GM12878 (cell line): ENCODE measurements at places on chromosomes 13 and 19.
A peak's percentile ranks its signal among the peaks of the same experiment; 100 is the strongest.

GRCh38 chr19:43353606-43354304 is at the start of gene CD177:
TSS of gene CD177 (plus strand) at chr19:43353686. CDS start at chr19:43353715, 29 bp downstream.
- DNase-seq: no peak

- DNase-seq: no peak
Observed at GRCh38 chr13:62122434-62122833, 706.8 kb upstream of the PCDH20 start.

DNA sequence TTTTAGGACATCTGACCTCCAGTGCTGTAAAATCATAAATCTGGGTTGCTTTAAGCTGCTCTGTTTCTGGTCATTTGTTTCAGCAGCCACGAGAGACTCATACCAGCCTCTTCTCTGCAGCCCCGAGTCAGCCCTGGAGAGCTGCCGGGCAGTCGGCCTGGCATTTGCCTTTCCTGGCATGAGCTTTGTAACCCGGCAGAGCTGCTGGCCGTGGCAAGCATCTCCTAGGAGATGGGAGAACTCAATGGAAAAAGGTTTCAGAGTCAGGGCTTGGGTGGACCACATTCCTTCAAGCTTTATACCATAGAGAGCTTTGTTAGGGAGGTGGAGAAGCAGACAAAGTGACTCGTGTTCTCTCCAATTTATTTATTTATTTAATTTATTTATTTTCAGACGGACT is 21.6 kb upstream of the CCL25 start:
- no peak for DNase-seq

GRCh38 chr19:12111176-12111575 is 29.0 kb downstream of the ZNF20 start:
- DNase-seq: no peak

DNA sequence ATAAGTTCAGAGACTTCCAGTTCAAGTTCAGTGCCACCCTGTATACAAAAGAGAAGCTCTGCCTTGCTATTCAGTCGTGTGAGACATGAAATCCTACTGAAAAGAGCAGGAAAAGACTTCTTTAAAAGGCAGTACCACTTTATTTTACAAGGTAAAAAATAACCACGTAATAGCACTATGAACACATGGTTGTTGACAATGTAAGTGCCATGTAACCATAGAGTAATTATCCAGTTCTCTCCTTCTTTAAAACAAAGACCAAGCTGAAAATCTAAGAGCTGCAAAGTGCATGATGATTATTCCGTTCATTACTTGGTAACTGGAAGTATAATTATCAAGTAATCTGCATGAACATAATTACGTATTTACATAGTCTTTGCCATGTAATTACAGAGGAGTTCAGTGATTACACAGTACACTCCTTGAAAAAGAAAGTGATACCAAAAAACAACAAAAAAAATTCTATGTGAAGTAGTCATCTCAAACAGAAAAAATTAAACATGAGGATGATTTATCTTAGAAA is 288.7 kb downstream of the EFNB2 start:
- no peak for DNase-seq

- DNase-seq: peak; percentile 9
Observed at GRCh38 chr13:71876648-71877255, 9.7 kb upstream of the DACH1 start.

GRCh38 chr19:19202707-19203011 is 555 bp downstream of the NR2C2AP start:
- no peak for DNase-seq

DNA sequence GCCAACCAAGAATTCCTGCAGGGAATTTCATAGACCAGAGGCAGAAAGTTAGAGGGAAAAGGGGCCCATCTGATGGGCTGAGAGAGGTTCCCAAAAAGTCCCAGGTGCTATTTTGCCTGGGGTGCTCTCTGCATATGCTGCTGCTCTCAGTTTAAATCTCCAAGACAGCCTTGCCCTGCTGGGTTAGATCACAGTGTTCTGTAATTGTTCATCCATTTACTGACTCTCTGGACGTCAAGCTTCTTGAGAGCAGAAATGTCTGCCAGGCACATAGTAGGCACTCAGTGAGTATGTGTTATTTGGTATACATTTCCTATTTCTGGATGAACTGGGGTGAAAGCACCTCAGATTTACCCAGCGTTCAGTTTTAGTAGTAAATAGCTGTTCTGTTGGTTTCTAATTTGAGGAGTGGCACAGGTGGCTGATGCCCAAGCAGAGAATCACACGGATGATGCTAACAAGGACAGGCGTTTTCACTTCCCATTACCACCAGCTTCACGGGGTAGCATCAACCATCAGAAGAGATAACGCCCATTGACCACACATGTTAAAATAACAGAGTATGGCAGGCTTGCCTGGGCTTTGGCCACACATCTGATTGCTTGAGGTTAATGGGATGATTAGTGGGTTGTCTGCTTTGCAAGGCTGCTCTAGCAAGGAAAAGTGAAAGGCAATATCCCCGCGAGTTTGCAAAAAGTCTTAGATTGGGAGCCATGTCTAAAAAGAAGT is 161.1 kb downstream of the SLC7A1 start:
- peak; percentile 23 for DNase-seq

DNA sequence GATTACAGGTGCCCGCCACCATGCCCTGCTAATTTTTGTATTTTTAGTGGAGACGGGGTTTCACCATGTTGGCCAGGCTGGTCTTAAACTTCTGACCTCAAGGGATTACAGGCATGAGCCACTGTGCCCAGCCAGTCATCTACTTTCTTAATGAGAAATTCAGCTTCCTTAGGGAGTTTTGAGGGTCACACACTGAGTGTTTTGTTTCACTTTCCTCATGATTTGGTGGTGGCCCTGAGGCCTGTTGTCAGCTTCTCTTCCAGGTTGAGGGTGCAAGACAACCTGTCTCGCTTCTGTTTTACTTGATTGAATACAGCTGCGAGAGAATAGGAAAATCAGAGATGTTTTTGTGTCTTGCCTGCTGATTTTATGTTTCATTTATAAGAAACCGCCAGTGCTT is 9.9 kb downstream of the FRY start:
- peak; percentile 49 for DNase-seq

- DNase-seq: no peak
Observed at GRCh38 chr13:106702505-106702904, 134.6 kb upstream of the ARGLU1 start.

- DNase-seq: no peak
Observed at GRCh38 chr13:47837906-47838305, 163.2 kb downstream of the SUCLA2 start.

DNA sequence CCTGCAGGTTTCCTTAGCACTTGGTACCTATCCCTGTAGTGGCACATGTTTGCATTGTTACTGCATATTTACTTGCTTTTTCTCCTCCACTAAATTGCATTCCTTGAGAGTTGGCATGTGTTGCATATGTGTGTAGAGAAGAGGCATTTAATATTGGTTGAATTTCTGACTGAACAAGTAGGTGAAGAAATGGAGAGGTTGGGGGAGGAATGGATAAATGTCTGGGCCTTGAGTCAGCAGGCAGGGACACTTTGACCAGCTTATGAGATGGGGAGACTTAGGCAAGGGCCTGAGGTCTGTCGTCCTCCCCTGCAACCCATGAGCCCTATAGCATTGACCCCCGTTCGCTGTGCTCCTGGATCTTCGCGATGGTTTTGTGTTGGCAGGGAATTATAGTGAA is 2.0 kb upstream of the GPR18 start:
- no peak for DNase-seq

DNA sequence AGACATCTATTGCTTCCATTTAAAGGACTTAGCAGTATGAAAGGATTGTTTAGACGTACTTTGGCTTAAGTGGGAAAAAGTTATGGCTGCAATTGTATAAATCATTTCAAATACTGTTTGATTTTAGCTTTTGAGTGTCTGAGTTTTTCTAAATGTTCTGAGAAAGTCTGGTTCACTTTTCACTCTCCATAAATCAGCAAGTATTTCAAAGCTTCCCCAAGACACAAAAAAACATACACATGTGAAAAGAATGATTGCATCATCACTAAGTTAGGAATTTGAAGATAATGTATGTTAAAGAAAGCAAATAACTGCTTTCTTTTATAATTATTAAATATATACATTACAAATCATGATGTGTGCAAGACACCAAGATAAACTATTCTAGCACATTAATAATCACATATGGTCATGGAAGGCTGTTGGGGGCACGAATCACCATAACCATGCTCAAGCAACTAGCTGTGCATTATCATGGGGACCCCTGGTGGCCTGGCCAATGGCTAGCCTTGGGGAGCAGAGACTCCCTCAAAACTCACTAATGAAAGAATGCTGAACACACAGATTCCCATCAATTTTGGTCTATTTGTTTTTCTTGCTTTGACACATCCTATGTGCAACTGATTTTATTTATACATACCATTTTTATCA is 111.1 kb downstream of the MIPEP start:
- no peak for DNase-seq

DNA sequence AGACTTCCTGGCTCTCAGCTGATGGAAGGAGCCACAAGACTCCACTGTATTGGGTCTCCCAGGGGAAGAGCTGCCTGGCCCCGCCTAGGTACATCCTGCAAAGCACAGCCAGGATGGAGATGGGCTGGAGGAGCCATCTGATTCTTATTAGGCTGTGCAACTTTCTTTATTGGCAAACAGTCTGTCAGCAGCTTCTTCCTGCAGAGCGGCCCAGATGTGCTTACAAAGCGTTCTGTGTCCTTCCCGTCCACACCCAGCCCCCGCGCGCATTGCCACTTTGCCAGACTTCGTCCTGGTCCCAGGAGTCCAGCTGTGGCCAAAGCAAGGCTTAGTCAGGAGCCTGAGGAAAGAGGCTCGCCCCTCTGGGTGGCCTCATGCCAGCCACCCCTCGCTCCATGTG is 409.3 kb downstream of the ZNF536 start:
- DNase-seq: no peak

- no peak for DNase-seq
Observed at GRCh38 chr13:59425211-59425741, 738.5 kb downstream of the DIAPH3 start.

GRCh38 chr19:39003188-39003587 is 27.6 kb upstream of the FBXO17 start:
- DNase-seq: no peak

DNA sequence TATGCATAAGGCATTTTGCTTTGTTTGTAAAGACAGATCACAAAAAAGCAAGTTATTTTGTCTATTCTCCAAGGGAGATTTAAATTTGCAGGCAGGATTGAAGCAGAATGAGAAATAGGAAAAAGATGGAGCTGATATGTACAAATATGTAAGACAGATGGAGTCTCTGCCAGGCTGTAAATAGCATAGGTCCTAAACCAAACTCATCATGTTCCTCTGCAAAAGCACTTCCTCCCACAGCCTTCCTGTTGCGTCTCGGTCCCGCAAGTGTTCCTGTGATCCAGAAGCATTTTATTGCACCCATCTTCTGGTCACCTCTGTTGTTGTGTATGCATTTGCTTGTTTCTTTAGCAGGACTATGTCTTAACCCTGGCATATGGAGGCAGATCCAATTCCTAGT is 95.7 kb upstream of the CLDN10 start:
- DNase-seq: no peak

DNA sequence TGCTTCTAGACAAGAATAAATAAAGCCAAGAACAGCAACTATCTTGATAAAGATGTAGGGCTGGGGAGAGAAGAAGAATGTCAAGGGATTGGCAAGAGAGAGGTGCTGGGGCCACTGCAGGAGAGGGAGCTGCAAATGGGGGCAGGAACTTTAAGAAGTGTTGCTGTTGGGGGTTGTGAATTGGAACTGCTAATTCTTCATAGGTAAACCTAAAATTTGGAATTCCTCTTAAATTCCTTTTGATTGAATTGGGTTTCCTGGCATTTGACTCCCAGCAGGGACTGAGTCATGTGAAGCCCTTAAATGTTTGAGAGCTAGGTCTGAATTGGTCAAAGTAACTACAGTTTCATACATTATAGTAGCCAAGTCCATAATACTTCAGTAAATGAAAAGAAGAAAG is 305.6 kb upstream of the TMTC4 start:
- DNase-seq: no peak

DNA sequence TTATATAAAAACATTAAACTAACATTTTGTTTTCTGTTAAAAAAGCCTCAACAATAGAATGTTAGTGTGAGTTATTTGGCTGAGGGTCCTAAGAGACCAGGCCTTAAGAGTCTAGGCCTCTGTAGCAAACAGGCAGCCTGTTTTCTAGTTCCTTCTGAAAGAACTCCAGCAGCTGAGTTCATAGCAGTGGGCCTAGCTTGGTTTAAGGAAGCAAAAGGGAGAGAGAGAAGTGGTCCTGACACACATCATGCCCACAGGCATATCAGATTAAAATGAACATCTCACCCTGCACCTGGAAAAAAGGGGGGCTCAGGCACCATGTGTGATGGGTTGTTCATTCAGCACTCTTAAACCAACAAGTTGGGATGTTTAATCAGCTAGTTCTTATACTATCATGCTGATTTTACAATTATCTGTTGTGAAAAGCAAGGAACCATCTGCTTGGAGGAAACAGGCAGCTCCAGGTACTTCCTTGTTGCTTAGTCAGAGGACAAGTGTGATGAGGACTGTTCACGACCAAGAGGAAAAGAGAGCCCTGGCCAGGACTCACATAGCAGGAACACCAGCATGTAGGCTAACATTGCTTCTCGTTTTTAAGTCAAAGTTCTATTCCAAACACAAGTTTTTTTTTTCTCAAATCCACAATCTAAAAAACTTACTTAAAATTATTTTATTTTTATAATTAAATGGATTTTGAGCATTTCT is 81.3 kb upstream of the FRY start:
- DNase-seq: no peak

GRCh38 chr19:49602806-49603205 is 11.8 kb downstream of the PRR12 start:
- DNase-seq: no peak

- DNase-seq: no peak
Observed at GRCh38 chr13:99290894-99291293, 16.3 kb downstream of the GPR183 start.

DNA sequence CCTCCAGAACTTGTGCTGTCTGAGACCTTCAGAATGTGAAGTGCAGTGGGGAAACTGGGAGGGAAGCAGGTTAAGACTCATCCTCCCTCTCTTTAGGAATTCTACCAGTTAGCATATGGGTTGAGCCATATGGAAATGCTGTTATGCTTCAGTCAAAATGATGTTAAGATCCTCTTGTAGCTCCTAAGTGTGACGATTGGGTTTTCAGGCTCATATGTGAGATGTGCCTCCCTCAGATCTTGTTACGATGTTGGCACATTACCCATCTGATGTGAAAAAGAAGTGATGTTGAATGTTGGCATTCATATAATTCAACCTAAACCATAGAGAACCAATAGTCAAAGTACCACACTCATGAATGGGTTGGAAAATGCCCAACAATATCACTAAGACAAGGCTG is 67.8 kb upstream of the IPO5 start:
- no peak for DNase-seq

DNA sequence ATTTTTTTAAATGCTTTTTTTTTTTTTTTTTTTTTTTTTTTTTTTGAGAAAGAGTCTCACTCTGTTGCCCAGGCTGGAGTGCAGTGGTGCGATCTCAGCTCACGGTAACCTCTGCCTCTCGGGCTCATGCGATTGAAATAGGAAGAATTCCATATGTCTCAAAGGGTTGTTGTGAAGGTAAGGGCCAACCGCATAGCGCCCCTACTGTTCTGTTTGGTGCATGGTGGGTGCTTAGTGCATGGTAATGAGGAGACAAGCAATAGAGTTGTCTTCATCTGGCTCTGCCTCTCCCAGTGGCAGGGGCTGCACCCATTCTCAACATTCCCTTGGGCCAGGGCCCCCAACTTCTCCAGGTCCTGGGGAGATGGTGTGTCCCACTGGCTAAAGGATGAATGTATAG is 68.7 kb downstream of the RASL11A start:
- DNase-seq: no peak

GRCh38 chr13:91302111-91302510 is 45.4 kb upstream of the MIR17HG start:
- DNase-seq: no peak
